ENCODE measurements at places on chromosomes 2 and 18.

GRCh38 chr2:128782411-128783192, 463.9 kb upstream of the HS6ST1 start:
- DNase-seq = no peak

DNA sequence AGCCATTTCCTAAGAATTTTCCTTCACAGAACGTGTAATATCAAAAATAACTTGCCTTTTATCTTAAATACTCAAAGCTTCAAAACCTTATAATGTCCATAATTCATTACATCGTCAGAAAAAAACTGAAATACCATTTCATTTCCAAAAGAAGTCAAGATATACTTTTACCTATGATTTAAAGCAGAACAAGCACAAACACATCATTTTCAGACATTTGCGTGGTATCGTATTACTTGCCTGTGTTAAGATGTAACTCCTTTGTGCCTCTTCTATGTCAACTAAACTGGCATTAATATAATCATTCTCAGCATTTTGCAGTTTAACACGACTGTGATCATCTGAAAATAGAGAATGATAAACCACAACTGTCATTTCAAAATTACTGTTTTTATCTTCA, 47.5 kb downstream of the PTPN2 start:
- no peak for DNase-seq

- no peak for DNase-seq
These were observed 39.3 kb upstream of the SERPINB2 start for GRCh38 chr18:63848159-63848558.

GRCh38 chr18:13437796-13438506, 219.4 kb downstream of the LDLRAD4 start:
- DNase-seq = peak; percentile 37

DNA sequence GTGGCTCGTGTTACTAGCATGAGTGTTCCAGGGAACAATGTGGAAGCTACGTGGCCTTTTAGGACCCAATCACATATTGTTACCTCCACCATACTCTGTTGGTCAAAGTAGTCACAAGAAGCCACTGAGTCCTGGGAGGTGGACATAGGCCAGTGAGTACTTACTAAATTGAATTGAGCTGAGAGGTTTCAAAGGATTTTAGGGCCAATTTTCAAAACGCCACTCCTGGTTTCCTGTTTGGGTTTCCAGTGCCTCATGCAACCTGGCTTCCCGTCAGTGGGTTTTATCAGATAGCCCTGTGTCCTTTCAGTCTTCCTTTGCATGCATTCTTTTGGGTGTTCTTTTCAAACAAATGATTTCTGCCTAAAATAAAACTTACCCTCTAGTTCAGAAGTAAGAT, 56.3 kb downstream of the FBLN7 start:
- no peak for DNase-seq

- DNase-seq = no peak
These were observed 17.1 kb downstream of the EDAR start for GRCh38 chr2:108971661-108972566.

- no peak for DNase-seq
These were observed 577 bp downstream of the MOGAT1 start for GRCh38 chr2:222672068-222672401.
